Kasumi-1 (cell line): ENCODE measurements at places on chromosomes 1 and 21.

- no peak for DNase-seq
These were observed 43.3 kb downstream of the EXO1 start for GRCh38 chr1:241891296-241891695.

- DNase-seq, result no peak
These were observed 16.1 kb upstream of the PCP4 start for GRCh38 chr21:39851002-39851618.

DNA sequence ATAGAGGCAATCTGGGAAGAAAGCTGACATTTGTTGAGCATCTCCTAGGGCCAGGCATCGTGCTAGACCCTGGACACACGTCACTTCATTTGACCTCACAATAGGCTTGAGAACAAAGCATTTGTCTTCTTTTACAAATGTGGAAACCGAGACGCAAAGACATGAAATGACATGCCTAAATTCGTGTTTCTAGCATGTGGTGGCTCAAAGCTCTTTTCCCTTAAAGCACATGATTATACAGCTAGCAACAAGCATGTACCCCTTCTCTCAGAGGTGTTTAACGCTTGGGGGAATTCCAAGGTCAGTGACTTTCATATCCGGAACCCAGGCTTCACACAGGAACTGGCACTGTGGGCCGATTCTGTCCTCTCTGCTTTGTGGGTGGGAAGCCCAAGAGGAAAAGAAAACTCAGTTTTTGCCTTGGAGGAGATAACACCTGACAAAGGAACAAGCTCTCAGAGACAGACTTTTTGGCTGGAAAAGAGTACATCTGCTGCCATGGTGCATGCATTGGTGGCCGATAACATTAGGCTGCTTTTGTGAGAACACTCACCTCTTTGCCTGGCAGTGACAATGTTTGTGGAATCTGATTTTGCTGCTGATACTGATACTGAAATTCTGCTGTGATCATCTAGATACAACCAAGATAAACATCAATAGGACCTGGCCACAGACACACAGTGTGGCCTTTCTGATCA lies 15.4 kb upstream of the CD2 start:
- no peak for DNase-seq

- no peak for DNase-seq
These were observed 3.8 kb upstream of the TCEA3 start for GRCh38 chr1:23428136-23428905.

GRCh38 chr1:58718435-58718834 lies 18.6 kb upstream of the MYSM1 start:
- peak; percentile 20 for DNase-seq

DNA sequence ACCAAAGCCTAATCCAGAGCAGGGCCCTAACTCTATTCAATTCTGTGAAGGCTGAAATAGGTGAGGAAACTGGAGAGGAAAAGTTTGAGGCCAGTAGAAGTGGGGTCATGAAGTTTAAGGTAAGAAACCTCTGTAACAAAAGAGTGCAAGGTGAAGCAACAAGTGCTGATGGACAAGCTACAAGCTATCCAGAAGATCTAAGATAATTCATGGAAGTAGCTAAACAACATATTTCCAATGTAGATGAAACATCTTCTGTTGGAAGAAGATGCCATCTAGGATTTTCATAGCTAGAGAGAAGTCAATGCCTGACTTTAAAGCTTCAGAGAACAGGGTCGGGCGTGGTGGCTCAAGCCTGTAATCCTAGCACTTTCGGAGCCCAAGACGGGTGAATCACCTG lies 217.6 kb downstream of the GREM2 start:
- DNase-seq, result no peak

DNA sequence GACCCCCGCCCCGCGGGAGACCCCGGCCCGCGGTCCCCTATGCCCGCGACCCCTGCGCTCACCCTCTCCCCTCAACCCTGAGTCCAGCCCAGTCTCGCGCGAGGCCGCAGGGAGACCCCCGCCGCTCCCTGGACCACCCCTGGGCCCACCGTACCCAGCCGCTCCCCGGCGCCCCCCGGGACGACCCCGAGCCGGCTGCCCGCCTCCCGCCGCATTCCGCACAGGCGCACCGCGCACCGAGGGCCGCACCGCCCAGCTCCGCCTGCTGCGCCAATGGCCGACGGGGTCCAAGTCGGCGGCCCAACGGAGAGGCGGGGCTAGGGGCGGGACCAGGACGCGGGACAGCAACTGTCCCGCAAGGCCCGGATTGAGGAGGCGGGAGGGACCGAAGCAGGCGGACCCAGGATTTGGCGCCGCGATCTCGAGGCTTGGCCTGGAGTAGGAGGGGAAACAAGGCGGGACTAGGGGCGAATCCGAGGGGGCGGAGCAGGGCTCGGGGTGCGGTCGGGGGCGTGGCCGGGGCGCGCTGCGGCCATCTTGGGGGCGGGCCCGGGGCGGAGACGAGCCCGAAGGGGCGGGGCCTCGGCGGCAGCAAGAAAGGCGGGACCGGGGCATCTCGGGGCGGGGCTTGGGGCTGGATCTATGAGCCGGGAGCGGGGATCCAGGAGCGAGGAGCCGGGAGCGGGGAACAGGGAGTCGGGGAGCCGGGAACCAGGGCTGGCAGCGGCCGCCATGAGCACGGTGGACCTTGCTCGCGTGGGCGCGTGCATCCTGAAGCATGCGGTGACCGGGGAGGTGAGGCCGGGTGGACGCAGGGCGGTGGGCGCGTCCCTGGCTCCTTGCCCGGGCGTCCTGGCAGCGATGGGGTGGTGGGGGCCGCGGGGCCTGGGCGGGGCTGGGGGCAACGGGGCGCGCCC lies at the start of gene PRXL2B:
PRXL2B (plus strand) TSS at position 624 of the 917 bp plus-strand sequence; CDS start at position 733, 109 bp downstream.
- peak; percentile 95 for DNase-seq

DNA sequence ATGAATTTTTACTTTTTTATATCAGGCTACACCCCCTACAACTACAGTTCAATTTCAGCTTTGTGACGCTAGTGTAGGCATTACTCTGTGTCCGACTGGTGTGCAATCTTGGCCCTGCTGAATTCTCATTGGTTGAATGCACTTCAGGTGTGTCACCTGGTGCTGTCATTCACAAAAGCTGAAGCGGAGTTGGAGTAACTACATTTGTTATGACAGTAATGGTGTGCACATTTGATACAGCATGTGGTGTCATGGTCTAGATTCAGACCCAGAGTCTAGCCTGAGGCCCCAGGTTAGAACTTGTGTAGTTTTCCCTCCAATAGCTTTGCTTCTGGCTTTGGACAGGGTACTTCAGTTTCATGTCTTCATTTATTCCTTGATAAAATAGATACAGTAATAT lies 88.7 kb downstream of the C1orf94 start:
- DNase-seq, result no peak

DNA sequence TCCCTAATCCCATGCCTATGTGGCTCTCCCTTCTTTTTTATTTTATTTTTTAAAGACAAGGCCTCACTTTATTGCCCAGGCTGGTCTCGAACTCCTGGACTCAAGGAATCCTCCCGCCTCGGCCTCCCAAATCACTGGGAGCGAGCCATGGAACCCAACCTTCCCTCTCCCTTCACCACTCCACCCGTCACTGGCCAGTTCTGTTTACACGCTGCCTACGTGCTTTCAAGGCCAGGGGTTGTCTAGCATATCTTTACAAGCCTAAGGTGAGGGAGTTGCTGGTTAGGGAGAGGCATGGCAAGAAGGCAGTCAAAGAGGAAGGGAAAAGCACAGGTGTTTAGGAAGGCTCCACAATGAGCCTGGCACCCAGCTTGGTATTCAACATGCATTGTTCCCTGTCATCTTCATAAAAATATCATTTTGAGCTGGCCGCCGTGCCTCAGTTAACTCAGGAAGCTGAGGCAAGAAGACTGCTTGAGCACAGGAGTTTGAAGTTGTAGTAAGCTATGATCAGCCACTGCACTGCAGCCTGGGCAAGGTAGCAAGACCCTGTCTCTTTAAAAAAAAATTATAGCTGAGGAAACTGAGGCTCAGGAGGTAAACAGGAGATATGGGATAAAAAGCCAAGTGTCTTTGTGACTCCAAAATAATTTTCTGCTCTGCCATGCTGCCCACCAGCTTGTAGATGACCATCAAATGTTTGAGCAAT lies 1.1 kb downstream of the RHBDL2 start:
- DNase-seq, result no peak

- peak; percentile 42 for DNase-seq
These were observed 1.4 kb downstream of the CITED4 start for GRCh38 chr1:40860706-40861223.

DNA sequence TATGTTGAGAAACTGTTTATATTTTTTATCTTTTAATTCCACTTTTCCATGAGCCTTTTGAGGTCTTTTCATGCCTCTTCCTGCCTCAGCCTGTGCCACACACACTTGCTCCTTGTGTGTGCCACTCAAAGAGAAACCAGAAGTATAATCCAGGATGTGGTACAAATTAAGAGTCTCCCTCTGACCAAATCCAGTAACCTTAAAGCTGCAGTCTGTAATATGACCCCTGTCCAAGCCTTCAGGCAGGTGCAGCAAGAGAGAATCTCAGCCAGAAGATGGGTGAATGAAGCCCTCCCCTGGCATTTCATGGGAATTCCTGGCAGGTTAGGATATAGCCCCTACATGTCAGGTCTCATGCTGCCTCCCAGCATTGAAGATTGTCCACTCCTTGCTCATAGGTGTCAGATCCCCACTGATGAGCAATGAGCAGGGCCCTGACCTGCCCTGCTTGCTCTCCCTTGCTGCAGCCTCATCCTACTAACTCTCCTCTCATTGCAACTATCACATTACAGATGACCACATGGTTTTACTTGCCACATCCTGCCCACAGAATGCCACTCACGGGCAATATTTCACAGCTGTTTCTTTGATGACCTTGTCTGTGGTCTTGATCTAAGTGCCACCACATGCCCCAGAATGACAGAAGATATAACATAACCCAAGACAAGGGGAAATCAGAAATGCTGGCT lies 169.3 kb downstream of the SEC16B start:
- DNase-seq, result no peak

DNA sequence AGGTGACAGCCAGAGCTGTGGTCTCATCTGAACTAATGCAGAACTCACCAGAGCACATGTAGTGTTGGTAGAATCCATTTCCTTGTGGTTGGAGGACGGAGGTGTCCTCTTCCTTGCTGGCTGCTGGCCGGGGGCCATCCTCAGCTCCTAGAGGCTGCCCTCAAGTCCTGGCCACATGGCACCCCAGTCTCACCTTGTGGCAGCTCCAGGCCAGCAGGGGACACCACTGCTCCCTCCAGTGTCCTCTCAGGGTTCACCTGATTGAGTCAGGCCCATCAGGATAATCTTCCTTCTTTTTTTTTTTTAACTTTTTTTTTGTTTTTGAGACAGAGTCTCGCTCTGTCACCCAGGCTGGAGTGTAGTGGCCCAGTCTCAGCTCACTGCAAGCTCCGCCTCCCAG lies 2.9 kb downstream of the KCNE1 start:
- DNase-seq, result no peak

- DNase-seq, result no peak
These were observed 22.0 kb downstream of the MAN1A2 start for GRCh38 chr1:117389284-117389683.
